Stimulated activated CD8-positive, alpha-beta memory T cell treated with anti-CD3 and anti-CD28 coated beads, Interleukin-15, amount 100 ng/mL, for 1 hour (primary cell): ENCODE measurements at places on chromosomes 16 and 17.

DNA sequence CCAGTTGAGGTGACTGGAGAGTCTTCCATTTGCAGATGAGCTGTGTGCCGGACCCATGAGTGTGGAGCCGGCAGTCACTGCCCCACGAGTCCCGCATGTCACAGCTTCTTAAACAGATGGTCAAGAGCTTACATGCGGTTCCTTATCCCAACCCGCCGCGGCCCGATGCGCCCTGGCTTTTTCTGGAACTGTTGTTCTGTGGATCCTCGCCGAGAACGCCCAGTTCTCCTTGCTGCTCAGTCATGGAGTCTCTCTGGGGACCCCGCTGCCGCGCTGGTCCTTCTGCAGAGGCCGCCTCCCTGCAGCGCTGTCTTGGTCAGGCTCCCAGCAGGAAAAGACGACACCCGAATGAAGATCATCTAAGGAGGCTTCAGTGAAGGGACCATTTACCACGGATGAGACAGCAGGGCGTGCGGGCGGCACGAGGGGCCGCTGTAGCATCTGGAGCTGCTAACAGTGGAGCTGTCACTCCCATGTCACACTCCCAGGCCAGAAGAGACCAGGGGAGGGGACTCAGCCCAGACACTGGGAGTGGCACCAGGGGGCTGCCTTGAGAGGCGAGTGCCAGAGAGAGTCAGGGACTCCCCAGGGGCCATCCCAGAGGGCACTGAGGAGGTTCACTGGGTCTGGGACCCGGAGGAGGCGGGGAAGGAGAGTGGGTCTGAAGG is 10.8 kb upstream of the LGALS3BP start:
- no peak for DNase-seq

DNA sequence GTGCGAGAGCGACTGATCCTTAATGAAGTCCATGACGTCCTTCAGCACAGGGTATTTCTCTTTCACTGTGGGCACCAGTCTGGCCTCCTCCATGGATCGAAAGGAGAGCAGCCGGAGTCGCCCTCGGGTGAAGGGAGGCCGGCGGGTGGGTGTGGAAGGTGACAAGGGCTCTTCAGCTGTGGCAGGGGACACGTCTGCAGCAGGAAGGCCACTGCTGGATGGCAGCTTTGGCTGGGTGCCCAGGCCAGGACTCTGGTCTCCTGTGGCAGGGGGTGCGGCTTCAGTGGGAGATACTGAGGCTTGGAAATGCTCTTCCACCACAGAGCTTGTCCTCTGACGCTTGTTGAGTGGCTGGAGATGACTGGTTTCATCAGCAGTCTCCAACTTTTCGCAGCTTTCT is 78.5 kb downstream of the ZZEF1 start:
- no peak for DNase-seq

DNA sequence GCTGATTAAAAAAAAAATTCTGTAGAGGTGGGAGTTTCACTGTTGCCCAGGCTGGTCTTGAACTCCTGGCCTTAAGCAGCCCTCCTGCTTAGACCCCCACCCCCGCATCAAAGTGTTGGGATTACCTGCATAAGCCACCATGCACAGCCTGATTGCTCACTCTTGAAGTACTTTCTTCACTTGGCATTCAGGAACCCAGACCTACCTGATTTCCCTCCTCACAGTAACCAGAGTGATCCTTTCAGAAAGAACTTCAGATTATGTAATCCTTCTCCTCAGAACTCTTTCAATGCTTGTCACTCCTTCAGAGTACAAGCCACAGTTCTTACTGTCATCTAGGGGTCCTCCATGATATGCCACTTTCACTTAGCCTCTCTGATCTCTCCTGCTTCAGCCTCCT is 1.4 kb downstream of the EFCAB13 start:
- DNase-seq: no peak

- no peak for DNase-seq
These were observed 114.0 kb upstream of the GOT2 start for GRCh38 chr16:58847902-58848661.

DNA sequence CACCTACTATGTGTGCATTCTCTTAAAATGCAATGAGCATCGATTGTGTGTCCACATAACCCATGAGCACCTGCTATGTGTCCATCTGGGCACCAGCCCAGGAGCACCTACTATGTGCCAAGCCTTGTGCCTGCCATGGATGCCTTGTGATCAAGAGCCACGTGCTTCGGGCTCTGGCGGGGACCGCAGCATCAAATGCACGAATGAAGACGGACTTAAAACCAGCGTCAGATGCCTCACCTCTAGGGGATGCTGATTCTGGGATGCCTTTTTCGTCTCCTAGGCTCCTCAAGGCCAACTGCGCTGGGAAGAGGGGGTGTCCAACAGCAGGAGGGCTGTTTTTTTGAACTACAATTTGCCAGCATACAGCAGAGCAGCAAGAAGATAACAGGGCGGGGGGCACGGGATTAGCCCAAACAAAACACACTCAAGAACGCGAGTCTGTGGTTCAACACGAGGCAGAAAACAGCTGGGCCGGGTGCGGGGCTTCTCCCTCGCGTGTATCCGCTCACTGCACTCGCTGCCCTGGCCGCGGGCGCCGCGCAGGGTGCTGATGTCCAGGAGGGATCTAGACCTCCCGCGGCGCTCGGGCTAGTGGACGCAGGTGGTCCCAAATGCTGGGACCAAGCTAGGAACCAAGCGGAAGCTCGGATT is 1.2 kb upstream of the GLIS2 start:
- DNase-seq: no peak

- no peak for DNase-seq
These were observed 21.5 kb upstream of the SPN start for GRCh38 chr16:29641561-29641960.

DNA sequence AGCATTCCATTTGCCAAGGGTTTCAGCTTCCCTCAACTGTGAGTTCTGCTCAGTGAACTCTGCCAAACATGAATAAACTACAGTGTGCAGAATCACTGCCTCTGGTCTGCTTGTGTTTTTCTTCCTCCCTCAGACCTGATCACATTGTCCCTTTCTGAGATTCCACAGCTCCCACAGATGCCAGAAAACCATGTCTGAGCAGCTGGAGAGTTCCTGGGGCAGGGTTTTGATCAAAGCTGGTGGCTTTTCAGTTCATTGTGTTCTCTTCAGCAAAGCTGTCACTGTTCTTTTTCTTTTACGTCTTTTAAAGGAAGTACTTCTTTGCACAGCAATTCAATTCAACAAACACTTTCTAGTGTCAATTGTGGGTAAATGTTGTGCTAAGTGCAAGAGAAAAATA is 555.8 kb downstream of the RBFOX1 start:
- DNase-seq: no peak

GRCh38 chr17:40326832-40327199 is 17.8 kb downstream of the RARA start:
- no peak for DNase-seq

DNA sequence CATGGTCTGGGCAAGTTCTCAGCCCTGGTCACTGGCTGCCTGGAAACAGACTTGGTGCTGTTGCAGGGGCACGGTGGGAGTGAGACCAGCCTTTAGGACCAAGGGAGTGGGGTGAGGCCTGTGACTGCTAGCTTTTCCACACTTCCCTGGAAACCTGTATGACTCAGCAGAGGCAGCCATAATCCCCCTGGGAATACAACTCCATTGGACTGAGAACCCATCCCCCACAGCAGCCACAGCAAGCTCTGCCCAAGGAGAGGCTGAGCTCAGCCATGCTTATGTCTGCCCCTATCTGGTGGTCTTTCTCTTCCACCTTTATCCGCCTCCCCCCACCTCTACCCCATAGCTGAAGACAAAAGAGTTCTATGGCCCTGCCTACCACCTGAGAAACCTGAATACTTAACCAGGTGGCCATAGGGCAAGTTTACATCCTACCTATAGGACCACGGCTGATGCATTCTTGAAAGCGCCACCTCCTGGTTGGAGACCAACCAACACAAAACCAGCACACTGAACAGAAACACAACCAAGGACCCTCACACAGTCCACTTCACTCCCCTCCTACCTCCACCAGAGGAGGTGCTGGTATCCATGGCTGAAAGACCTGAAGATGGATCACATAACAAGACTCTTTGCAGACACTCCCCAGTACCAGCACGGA is 816.2 kb upstream of the SOX9 start:
- DNase-seq: no peak

GRCh38 chr16:54050459-54051210 is 236.0 kb downstream of the IRX3 start:
- no peak for DNase-seq

DNA sequence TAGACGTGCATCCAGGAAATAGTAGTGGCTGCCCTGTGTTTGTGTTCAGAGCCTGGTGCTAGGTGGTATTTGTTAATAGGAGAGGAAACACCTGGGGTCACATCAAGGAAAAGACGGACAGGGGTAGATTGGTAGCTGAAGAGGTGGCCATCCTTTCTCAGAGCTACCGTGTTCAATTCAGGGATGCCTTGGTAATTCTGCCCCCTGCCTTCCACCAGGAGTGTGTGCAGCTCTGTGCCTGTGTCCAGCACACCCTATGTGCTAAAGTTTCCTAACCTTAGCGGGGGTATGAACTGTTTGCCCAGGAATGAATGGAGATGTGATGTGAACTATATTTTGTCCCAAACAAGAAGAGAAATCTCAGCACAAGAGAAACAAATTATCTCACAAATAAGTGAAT is 174.1 kb upstream of the MPHOSPH6 start:
- no peak for DNase-seq

GRCh38 chr17:19386974-19387920 is at the start of gene MFAP4:
Gene MFAP4, minus strand, starts transcription at chr17:19387190. Its CDS starts 35 bp downstream, at chr17:19387155.
- no peak for DNase-seq

DNA sequence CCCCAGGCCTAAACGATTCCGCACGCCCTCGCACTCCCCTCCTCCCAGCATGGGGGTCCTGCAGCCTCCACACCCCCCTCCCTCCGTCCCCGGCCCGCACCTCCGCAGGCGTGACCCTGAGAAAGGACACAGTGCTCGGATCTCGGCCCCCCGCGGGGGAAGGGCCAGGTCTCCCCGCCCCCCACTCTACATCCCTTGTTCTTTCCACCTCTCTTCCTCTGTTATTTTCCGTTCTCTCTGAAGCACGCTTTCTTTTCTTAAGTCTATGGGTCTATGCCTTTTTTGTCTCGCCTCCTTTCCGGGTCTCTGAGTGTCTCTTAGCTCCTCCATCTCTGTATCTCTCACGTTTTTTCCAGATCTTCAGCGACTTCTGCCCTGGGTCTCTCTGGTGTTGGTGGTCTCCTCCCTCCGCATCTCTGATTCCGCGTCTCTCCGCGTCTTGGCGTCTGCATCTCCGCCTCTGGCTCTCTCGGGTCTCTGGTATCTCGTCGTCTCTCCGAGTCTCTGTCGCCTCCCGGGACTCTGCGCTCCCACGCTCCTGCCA is 2.1 kb upstream of the HES7 start:
- DNase-seq: no peak

- DNase-seq: no peak
These were observed 254.8 kb upstream of the TBX2 start for GRCh38 chr17:61144617-61145564.

- no peak for DNase-seq
These were observed 11.9 kb upstream of the CLEC18A start for GRCh38 chr16:69938981-69939820.

- DNase-seq: no peak
These were observed 1.6 kb upstream of the CCL14 start for GRCh38 chr17:35988164-35988563.

DNA sequence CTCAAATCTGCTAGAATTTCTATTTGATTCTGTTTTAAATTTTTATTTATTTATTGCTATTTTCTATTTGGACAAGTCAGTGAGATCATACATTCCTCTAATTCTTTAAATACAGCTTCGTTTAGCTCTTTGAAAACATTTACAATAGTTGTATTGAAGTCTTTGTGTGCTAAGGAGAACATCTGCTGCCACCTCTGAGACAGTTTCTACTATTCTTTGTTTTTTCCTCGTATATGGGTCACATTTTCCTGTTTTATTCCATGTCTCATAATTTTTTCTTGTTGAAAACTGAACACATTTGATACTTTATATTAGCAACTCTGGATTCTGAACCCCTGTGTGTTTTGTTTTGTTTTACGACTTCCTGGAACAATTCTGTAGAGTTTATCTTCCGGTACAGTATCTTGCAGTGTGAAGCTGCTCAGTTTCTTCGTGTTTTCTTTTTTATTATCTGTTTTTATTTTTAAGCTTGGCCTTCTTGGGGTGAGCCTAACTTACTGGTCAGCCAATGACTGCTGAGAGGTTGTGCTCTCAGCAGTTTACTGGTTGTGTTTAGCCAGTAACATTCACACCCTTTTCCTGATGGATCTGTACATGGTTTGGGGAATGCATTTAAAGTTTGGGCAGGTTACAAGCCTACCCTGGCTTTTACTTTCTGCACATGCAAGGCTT is 99.0 kb downstream of the CA4 start:
- no peak for DNase-seq

DNA sequence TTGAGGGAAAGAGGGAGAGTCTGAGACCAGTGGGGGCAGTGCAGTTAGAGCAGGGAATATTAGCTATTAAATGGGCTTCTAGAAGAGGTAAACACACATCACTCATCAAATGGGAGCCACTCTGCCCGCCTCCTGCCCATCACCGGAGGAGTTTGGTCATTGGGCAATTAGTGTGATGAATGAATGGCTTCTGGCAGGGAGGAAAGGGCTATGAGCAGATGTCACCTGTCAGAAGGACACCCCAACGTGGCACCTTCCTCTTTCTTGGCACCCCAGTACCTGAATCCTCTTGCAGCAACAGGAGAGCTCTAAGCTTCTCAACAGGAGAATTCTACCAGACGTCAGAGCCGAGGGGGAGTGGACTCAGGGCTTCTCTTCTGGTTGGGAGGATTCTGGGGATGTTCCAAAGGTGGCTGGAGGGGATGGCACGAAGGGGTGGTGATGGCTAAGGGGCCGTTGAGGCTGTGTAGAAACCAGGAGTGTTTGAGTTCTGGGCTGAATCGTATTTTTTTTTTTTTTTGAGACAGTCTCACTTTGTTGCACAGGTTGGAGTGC is 11.0 kb downstream of the C1QTNF1 start:
- DNase-seq: no peak

DNA sequence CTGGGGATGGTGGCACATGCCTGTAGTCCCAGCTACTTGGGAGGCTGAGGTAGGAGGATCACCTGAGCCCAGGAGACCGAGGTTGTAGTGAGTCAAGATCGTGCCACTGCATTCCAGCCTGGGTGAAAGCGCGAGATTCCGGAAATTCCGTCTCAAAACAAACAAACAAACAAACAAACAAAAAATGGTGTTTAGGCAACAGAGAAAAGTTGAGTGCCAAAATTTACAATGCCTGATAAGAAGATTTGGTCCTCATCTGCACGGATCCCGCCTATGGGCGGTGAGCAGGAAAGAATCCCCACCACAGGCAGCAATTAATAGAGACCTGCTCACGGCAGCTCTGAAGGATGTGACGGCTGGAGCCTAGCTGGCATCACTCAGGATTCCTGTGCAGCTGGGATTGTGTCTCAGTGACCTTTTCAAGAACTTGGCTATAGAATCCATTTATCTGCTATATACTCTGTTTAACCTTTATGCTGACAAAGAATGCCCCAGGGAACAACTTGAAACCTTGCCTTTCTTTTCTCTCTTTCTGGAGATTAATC is 14.0 kb upstream of the TEX2 start:
- no peak for DNase-seq

DNA sequence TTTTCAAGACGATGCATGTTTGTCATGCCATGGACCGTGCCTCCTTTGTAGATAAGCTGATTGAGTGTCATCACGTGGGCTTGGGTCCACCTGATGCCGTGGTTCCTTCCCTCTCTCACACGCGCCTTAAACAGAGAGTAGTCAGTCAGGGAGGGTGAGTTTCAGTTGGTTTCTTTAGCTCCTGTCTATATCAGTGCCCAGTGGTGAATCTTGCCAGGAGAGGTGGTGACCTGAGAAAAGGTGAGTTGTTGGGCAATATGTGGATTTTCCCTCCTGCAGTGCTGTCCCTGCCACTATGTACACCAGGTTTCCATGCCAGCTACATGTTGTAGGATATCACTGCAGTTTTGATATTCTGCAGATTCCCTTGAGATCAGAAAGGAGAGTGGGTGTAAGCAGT is 129.7 kb downstream of the LAT start:
- DNase-seq: no peak

GRCh38 chr16:20799599-20799998 is 6.7 kb downstream of the ERI2 start:
- DNase-seq: no peak
